ENCODE measurements at places on chromosomes 2 and 18.

- H3K4me1 ChIP-seq: no peaks in the 10 kb centered on the region
- no peak overlapping the region for H3K4me3 ChIP-seq
- no peak overlapping the region for H3K27ac ChIP-seq
- H3K27me3 ChIP-seq: no peaks in the 10 kb centered on the region
- no peaks in the 10 kb centered on the region for H3K36me3 ChIP-seq
- no peak for DNase-seq
Observed at GRCh38 chr18:41599466-41599865, 355.6 kb upstream of the PIK3C3 start.

DNA sequence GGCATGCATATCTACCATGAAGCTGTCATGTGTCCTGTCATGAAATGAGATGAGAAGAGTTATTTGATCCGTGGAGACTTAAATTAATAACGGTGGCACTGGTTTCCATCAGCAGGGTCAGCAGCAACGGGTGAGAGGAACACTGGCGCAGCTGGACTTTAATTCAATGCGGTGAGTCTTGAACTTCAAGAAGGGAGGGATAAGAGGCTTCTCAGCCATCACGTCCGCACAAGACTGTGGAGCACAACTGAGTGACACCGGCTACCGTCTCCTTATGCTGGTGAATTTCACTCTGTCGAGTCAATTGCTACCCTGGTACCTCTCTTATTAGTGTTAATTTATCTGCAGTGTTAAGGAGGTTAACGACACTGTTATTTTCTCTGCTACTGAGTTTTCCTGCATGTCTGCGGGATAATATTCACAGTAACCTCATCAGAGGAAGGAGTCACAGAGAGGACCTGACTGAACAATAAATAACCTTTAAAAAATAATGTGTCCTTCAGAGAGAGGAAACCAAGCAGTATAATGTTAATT, 236.8 kb downstream of the EPHA4 start:
- DNase-seq: no peak
- H3K4me3 ChIP-seq: no peak overlapping the region
- H3K4me1 ChIP-seq: no peaks in the 10 kb centered on the region
- peaks cover 3% of the 10 kb centered on the region for H3K27me3 ChIP-seq
- H3K36me3 ChIP-seq: no peaks in the 10 kb centered on the region

DNA sequence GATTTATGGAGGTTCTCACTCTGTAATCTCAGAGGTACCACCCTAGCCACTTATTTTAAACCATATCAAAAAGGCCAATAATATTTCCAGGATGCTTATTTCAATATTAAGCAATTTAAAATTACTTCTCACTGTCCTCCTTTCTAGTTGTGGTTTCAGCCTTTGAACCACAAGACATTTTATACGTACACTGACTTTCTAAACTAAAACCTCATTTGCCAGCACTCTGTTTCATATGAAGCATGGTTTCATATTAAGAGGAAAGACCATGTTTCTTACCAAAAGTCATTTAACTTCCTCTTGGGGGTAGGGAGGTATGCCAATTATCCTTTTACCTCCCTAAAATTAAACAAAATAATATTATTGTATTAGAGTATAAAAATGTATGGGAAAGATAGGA, 399.8 kb downstream of the CDH7 start:
- H3K27me3 ChIP-seq: no peaks in the 10 kb centered on the region
- H3K4me1 ChIP-seq: no peaks in the 10 kb centered on the region
- no peak overlapping the region for H3K4me3 ChIP-seq
- H3K36me3 ChIP-seq: peaks cover 8% of the 10 kb centered on the region

DNA sequence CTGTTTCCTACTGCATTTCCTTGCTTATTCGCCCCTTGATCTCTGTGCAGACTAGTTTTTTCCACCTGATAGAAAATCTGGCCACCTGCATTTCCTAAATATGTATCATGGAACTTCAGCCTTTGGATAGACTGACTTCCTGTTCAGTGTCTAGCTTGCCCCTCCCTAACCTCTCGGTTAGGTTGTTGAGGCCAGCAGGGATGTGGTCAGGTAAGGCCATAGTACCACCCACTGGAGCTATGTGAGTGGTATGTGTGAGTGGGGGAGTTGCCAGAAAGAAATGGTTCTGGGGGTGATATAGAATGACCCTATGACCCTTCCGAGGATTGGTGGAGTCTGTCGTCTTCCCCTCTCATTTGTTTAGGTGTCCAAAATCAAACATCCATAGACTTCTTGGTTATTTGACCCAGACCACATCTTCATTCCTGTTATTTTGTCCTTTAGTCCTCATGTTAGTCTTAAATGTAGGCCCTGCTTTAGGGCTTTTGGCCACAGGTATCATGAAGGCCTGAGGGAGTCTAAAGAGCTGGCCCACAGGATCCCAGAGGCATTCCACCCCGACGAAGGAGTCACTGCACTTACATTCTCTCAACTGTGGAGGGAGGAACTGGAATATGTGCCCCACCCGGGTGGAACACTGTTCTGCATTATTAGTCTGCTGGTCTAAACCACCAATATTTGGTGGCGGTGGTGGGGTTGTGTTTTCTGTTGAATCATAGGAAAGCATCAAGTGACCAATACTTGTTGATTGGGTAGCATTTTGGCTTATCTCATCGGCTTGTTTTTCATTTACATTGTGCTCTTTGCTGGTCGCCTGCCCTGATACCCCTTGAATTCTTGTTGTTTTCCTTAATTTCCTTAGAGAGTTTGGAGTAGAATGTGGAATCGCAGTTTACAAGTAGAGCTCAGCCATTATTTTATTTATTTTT, 21.9 kb downstream of the CAB39 start:
- no peak overlapping the region for H3K4me3 ChIP-seq
- DNase-seq: no peak
- H3K4me1 ChIP-seq: peaks cover 68% of the 10 kb centered on the region
- H3K36me3 ChIP-seq: no peaks in the 10 kb centered on the region

GRCh38 chr2:100786297-100786658, 33.7 kb upstream of the NPAS2 start:
- no peak overlapping the region for H3K4me3 ChIP-seq
- no peak overlapping the region for H3K27ac ChIP-seq
- H3K27me3 ChIP-seq: peaks cover 7% of the 10 kb centered on the region
- no peak for DNase-seq
- H3K36me3 ChIP-seq: no peaks in the 10 kb centered on the region
